ENCODE measurements at places on chromosomes 7 and 10.

- no peaks in the 10 kb centered on the region for H3K4me1 ChIP-seq
- no peak overlapping the region for H3K27ac ChIP-seq
- no peak overlapping the region for H3K4me3 ChIP-seq
- H3K36me3 ChIP-seq, result no peaks in the 10 kb centered on the region
Observed at GRCh38 chr10:90504172-90504571, 353.7 kb downstream of the HTR7 start.

DNA sequence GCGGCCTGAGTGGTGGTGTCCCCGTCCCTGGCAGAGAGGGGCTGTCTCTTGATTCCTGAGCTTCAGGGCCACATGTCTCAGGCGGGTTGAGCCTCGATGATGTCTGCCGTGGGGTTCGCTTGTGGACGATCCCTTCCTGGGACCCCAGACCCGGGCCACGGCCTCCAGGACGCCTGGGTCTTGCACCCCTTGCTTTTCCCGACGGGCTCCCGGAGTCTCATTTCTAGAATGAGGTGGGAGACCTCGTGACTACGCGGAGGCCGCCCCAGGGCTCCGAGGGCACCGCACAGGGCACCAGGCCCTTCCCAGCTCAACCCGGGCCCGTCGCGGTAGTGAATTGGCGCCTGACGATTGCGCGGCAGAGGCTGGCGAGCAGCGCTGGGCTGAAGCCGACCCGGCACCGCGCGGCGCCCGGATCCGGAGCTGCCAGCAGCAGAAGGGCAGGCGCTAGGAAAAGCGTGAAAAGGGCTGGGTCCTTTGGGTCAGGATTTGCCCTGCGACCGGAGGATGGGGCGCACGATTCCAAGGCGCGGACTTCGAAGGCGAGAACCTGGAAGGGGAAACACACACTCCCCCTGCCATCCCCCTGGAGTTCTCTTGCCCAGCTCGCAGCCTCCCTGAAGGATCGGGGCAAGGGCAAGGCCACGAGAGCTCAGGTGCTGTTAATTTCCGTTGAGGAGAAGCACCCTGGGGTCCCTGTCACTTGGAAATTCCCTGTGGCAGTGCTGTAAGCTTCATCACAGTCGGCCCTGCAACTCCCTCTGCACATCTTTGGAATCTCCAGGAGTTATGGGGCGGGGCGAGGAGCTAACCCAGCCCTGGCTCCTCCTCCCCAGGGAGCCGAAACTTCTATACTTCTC is 15.5 kb downstream of the TLX1 start:
- no peaks in the 10 kb centered on the region for H3K36me3 ChIP-seq
- DNase-seq, result no peak
- H3K27me3 ChIP-seq, result peaks cover 95% of the 10 kb centered on the region
- H3K27ac ChIP-seq, result no peak overlapping the region
- H3K4me1 ChIP-seq, result peaks cover 3% of the 10 kb centered on the region

- peaks cover 72% of the 10 kb centered on the region for H3K4me1 ChIP-seq
- H3K4me3 ChIP-seq, result peak overlapping the region; percentile 80
- peaks cover 45% of the 10 kb centered on the region for H3K36me3 ChIP-seq
- DNase-seq, result no peak
- H3K27ac ChIP-seq, result peak overlapping the region; percentile 97
Observed at GRCh38 chr10:14952851-14953423, 959 bp downstream of the DCLRE1C start.

- no peak overlapping the region for H3K27ac ChIP-seq
- no peaks in the 10 kb centered on the region for H3K36me3 ChIP-seq
- H3K4me3 ChIP-seq, result no peak overlapping the region
- DNase-seq, result no peak
- H3K27me3 ChIP-seq, result peaks cover 3% of the 10 kb centered on the region
Observed at GRCh38 chr7:26657686-26658388, 206.6 kb downstream of the SKAP2 start.

GRCh38 chr10:62748386-62748785 is 56.1 kb upstream of the ADO start:
- DNase-seq, result no peak
- H3K27ac ChIP-seq, result no peak overlapping the region
- H3K27me3 ChIP-seq, result no peaks in the 10 kb centered on the region
- H3K4me1 ChIP-seq, result peaks cover 14% of the 10 kb centered on the region

- no peak for DNase-seq
- no peaks in the 10 kb centered on the region for H3K36me3 ChIP-seq
- H3K4me3 ChIP-seq, result no peak overlapping the region
- H3K27me3 ChIP-seq, result peaks cover 7% of the 10 kb centered on the region
Observed at GRCh38 chr10:109945473-109946177, 22.3 kb upstream of the XPNPEP1 start.

GRCh38 chr10:132354356-132355094 is 22.5 kb downstream of the LRRC27 start:
- no peak for DNase-seq
- no peak overlapping the region for H3K27ac ChIP-seq
- H3K4me1 ChIP-seq, result no peaks in the 10 kb centered on the region
- no peaks in the 10 kb centered on the region for H3K27me3 ChIP-seq

GRCh38 chr10:20740120-20740519 is 157.0 kb downstream of the NEBL start:
- H3K27ac ChIP-seq, result no peak overlapping the region
- no peak overlapping the region for H3K4me3 ChIP-seq
- no peaks in the 10 kb centered on the region for H3K4me1 ChIP-seq

GRCh38 chr10:68133523-68133922 is 24.2 kb downstream of the MYPN start:
- H3K27me3 ChIP-seq, result peaks cover 10% of the 10 kb centered on the region
- H3K27ac ChIP-seq, result no peak overlapping the region
- no peak overlapping the region for H3K4me3 ChIP-seq
- H3K4me1 ChIP-seq, result no peaks in the 10 kb centered on the region
- H3K36me3 ChIP-seq, result no peaks in the 10 kb centered on the region
- no peak for DNase-seq

DNA sequence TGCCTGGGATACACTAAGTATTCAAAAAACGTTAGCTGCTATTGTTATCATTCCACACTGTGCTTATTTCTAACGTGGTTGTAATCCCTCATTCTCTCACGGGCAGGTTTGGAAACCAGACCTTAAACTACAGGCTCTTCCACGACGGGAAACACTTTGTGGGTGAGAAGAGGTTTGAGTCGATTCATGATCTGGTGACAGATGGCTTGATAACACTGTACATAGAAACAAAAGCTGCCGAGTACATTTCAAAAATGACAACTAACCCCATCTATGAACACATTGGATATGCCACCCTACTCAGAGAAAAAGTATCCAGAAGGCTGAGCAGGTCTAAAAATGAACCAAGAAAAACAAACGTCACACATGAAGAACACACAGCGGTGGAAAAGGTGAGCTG is 163.2 kb upstream of the PRR15 start:
- H3K27me3 ChIP-seq, result no peaks in the 10 kb centered on the region
- no peak overlapping the region for H3K4me3 ChIP-seq
- no peak for DNase-seq
- no peak overlapping the region for H3K27ac ChIP-seq

DNA sequence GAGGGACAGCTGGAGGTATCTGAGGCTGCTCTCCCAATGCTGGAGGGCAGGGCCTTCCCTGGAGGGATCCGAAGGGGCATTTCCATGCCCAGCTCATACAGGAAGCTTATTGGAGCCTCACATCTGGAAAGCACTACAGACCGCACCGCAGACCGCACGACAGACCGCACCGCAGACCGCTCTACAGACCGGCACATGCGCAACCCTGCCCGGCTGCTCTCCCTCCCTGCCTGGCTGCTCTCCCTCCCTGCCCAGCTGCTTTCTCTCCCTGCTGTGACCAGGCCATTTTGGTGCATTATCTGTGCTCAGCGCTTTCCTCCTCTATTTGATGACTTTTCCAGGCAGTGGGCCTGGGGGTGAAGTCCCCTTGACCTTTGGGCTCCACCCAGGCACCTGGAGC is 39.6 kb upstream of the EN2 start:
- no peak for DNase-seq
- no peak overlapping the region for H3K4me3 ChIP-seq
- H3K4me1 ChIP-seq, result no peaks in the 10 kb centered on the region
- peaks cover 4% of the 10 kb centered on the region for H3K27me3 ChIP-seq

- H3K4me1 ChIP-seq, result peaks cover 2% of the 10 kb centered on the region
- H3K27me3 ChIP-seq, result peaks cover 81% of the 10 kb centered on the region
- no peak for DNase-seq
- H3K27ac ChIP-seq, result no peak overlapping the region
- no peaks in the 10 kb centered on the region for H3K36me3 ChIP-seq
Observed at GRCh38 chr7:143352531-143353002, 9.9 kb downstream of the FAM131B start.

GRCh38 chr7:85924062-85924461 is 719.6 kb upstream of the GRM3 start:
- no peaks in the 10 kb centered on the region for H3K4me1 ChIP-seq
- H3K27me3 ChIP-seq, result no peaks in the 10 kb centered on the region
- no peak for DNase-seq
- H3K4me3 ChIP-seq, result no peak overlapping the region
- H3K36me3 ChIP-seq, result no peaks in the 10 kb centered on the region

DNA sequence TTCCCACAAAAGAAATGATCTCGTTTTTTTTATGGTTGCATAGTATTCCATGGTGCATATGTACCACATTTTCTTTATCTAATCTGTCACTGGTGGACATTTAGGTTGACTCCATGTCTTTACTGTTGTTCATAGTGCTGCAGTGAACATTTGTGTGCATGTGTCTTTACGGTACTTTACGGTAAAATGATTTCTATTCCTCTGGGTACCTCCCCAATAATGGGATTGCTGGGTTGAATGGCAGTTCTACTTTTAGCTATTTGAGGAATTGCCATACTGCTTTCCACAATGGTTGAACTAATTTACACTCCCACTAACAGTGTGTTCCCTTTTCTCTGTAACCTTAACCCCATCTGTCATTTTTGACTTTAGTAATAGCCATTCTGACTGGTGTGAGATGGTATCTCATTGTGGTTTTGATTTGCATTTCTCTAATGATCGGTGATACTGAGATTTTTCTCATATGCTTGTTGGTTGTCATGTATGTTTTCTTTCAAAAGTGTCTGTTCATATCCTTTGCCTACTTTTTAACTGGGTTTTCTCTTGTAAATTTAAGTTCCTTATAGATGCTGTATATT is 37.2 kb downstream of the MKLN1 start:
- H3K4me1 ChIP-seq, result peaks cover 53% of the 10 kb centered on the region
- H3K27me3 ChIP-seq, result no peaks in the 10 kb centered on the region
- H3K4me3 ChIP-seq, result no peak overlapping the region
- peaks cover 4% of the 10 kb centered on the region for H3K36me3 ChIP-seq
- H3K27ac ChIP-seq, result no peak overlapping the region
- no peak for DNase-seq

DNA sequence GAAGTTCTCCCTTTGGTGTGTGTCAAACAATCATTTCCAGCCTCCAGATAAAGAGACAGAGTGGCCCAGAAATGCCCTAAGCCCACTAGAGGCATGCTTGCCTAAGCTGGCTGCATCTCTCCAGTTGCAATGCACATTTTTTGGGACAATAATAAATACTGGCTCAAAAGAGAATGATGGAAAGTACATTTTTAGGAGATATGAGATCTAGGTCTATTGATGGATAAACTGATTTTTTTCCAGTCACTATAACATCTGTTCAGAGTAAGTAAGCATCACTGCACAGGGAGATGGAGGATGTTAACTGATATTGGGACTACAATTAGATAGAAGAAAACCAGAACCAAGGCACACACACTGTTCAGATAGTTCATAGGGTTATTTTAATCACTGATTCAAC is 553.0 kb downstream of the GRM8 start:
- H3K27me3 ChIP-seq, result no peaks in the 10 kb centered on the region
- no peak for DNase-seq
- H3K27ac ChIP-seq, result no peak overlapping the region
- H3K36me3 ChIP-seq, result no peaks in the 10 kb centered on the region
- peaks cover 4% of the 10 kb centered on the region for H3K4me1 ChIP-seq

GRCh38 chr10:126064512-126064911 is 168.1 kb downstream of the FANK1 start:
- H3K36me3 ChIP-seq, result no peaks in the 10 kb centered on the region
- no peaks in the 10 kb centered on the region for H3K4me1 ChIP-seq
- DNase-seq, result no peak
- no peak overlapping the region for H3K27ac ChIP-seq
- H3K4me3 ChIP-seq, result no peak overlapping the region

GRCh38 chr7:327991-328702 is 38.2 kb downstream of the FOXL3 start:
- no peak overlapping the region for H3K27ac ChIP-seq
- H3K4me1 ChIP-seq, result no peaks in the 10 kb centered on the region
- DNase-seq, result peak; percentile 10
- H3K27me3 ChIP-seq, result peaks cover 26% of the 10 kb centered on the region
- no peak overlapping the region for H3K4me3 ChIP-seq
- H3K36me3 ChIP-seq, result no peaks in the 10 kb centered on the region

GRCh38 chr7:81669476-81670105 is 100.3 kb downstream of the HGF start:
- no peaks in the 10 kb centered on the region for H3K36me3 ChIP-seq
- no peak overlapping the region for H3K4me3 ChIP-seq
- no peak for DNase-seq
- H3K27me3 ChIP-seq, result no peaks in the 10 kb centered on the region
- no peak overlapping the region for H3K27ac ChIP-seq

- H3K27ac ChIP-seq, result no peak overlapping the region
- H3K36me3 ChIP-seq, result no peaks in the 10 kb centered on the region
- H3K4me1 ChIP-seq, result peaks cover 21% of the 10 kb centered on the region
- H3K27me3 ChIP-seq, result peaks cover 7% of the 10 kb centered on the region
- peak; percentile 76 for DNase-seq
- H3K4me3 ChIP-seq, result no peak overlapping the region
Observed at GRCh38 chr10:103244666-103245271, 918 bp upstream of the RPEL1 start.

DNA sequence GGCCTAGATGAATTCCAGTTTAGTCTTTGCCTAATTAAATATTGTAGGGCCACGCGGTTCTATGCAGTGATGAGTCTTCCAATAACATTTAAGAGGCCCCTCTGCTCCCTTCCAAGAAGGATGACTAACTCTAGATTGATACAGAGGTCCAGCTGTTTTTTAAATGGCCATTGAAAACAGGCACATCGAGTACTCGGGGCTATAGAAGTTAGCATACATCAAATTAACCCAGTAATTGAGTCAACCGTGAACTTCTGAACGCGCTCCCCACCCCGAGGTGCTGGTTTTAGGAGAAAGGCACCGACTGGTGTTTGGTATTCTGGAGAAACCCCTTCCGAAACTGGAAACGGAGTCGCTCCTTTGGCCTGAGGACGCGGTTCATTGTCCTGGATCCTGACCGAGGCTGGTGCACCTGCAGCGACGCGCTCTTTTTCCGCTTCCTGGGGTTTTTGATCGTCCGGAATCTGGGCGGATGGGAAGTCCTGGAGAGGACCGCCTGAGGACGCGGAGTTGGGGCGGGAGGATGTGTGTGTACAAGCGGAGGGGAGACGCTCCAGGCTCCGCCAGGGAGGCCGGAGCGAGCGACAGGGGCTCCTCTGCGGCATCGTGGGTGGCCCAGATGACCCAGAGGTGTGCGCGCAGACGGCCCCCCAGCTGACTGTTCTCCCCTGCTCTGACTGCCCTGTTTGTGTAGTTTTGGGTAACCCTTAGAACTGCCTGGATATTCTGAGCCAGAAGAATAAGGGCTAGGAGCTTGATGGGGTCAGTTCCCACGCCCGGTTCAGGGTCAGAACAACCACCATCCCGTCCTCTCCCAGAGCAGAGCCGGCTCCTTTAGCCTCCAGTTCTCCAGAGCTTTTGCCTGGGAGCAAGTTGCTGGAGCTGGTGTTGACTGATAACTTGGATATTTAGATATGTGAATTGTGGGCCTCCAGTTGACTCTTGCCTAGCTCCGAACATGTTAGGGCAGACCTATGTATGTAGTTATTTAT is 711 bp downstream of the FAM221A start:
- H3K4me1 ChIP-seq, result peaks cover 19% of the 10 kb centered on the region
- DNase-seq, result peak; percentile 73
- H3K36me3 ChIP-seq, result peaks cover 1% of the 10 kb centered on the region
- peaks cover 4% of the 10 kb centered on the region for H3K27me3 ChIP-seq

All from activated naive CD4-positive, alpha-beta T cell treated with anti-CD3 and anti-CD28 coated beads, Interleukin-2, amount 10 ng/mL, durations not matched to agents 7 days and 5 days (primary cell).